HL-60 (cell line): ENCODE measurements at places on chromosomes 11 and 22.
A peak's percentile ranks its signal among the peaks of the same experiment; 100 is the strongest.

DNA sequence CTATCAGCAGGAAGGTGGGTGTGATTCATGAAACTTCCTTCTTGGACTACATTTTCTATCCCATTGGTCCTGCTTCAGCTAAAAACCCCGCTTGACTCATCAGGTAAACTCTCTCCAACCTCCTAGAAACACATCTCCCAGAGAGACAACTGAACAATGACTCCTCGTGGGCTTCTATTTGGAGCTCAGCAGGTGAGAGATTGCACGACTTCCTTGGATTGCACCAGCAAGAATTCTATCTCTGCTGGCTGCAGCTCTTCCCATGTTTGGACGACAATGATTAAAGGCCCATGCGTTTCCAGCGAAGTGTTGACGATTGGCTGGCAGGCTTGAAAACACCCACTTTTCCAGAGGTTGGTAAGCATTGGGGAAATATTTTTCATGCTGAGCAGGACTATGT, 216.1 kb upstream of the NTM start:
- DNase-seq, result no peak

- DNase-seq, result no peak
These were observed 79.8 kb downstream of the KCNQ1 start for GRCh38 chr11:2524446-2525165.

- DNase-seq, result no peak
These were observed 102.9 kb upstream of the GAL start for GRCh38 chr11:68581439-68581838.

- DNase-seq, result no peak
These were observed 62.3 kb upstream of the ANO5 start for GRCh38 chr11:22130462-22131053.

- DNase-seq, result no peak
These were observed 22.9 kb upstream of the TSKU start for GRCh38 chr11:76760236-76760635.

DNA sequence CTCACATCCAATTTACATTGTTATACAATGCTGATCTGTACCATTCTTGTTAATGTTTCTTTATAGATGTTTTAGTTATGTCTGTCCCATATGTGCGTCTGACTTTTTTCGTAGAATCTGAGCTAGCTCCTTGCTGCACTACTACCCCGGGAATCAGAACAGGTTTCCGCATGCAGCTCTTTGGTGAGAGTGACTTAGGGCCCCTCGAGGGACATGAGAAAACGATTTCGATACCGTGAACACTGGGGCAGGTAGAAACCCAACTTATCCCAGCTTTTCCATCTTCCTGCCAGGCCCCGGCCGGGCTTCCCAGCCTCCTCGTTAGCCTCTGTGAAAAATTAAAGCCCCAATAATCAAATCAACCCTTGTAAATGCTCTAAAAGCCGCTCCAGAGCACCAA, 23.4 kb upstream of the PKNOX2 start:
- no peak for DNase-seq

DNA sequence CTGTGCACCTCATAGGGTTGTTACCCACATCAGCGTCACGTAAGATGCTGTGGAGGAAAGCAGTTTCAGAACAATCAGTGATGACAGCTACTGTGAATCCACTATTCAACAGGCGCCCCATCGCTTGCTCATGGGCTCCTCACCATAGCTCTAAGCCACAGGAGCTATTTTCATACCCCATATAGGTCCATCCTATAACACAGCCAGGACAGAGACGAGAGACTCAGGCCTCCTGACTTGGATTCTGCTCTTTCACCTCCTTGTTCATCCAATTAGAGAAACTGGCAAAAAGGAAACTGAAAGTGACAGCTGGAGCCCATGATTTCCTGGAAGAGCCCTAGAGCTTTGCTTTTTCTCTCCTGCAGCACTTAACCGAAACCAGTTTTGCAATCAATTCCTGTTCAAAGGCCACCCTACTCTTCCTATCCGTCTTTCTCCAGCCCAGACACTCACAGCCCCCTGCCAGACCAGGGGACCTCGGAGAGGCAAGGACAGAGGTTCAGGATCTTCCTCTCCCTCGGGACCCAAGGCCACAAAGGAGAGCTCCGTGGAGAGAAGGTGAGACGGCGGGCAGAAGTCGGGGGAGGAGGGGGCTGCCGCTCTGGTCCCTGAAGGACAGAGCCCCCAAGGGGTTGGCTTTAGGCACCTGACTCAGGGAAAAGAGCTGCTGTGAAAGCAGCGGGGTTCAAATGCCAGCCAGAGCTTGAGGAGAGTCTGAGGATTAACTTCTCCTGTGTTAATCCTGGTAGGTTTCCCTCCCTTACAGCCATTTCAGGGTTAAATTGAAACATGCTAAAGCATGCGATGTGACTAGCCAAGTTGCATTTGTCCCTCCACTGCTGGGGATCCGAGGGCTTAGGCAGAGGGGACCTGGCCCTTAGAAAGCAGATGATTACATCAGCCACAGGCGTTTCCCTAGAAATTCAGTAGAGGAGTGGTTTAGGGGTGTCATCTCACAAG, at the start of gene APOL6:
TSS of gene APOL6 (plus strand) at position 381 of the 960 bp plus-strand sequence. CDS start 7,980 bp downstream, outside the sequence.
- DNase-seq, result peak; percentile 54

- DNase-seq, result no peak
These were observed 113.6 kb downstream of the KCNQ1 start for GRCh38 chr11:2558397-2558796.
